ENCODE measurements at places on chromosomes 2 and 18.

DNA sequence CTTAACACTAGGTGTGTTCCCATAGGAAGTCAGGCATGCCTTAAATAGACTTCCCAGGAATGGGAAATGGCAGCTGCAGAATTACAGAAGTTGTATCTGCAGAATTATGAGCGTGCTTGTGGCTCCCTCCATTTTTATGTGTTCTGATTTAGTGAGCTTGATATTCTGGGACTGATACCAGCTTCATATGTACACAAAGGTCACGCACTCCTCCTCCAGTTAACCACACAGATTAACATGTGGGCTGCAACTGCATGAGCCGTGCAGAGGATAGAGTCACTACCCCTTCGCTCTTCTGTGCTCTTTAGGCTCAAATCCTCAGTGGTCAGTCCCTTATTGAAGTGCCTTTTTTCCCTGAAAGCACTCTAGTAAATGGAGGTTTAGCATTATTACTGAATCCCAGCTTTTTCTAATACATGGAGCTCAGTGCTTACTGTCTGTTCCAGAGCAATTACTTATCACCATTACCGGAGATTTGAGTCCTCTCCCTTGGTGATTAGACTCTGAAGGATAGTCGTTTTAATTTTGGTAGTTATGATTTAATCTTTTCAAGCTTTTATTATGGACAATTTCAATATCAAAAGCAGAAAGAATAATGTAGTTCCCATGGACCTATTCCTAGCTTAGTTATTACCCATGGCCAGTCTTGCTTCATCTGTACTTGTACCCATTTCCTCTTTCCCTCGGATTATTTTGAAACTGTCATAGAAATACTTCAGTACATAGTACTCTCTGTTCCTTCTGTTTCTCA lies 238.3 kb downstream of the PRKCE start:
- no peak for DNase-seq

GRCh38 chr2:184646177-184646576 lies 47.8 kb downstream of the ZNF804A start:
- no peak for DNase-seq

GRCh38 chr2:182291296-182291695 lies 135.5 kb downstream of the PDE1A start:
- DNase-seq: no peak

DNA sequence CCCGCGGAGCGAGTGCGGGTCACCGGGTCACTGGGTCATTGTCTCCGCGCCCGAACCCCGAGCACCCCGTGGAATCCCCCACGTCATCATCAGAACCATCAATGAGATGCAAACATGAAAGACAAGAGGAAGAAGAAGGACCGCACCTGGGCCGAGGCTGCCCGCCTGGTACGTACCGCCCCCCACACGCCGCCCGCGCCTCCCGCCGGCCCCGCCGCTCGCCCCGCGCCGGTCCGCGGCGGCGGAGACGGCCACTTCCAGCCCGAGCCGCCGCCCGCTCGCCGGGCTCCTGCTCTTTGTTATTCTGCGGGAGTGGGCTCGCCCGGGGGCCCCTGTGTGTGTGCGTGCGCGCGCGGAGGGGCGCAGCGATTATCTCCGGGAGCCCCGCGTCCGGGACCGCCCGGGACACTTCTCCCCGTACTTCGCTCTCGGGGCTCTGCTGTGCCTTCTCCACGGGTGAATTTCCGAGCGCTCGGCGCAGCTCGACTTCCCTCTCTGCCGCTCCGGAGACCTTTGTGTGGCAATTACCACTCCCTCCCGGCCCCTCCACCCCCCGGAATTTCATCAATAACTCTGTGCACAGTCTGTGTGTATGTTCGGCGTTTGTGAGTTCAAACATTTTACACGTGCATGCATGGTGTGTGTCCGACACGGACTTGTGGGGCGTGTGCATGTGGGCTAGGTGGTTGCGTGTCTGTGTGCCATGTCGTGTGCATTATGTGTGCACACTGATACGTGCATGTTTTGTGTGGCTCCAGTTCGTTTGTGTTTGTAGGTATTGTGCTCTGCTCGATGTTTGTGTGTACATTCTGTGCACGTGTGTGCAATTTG lies 714 bp downstream of the ASXL3 start:
- no peak for DNase-seq

DNA sequence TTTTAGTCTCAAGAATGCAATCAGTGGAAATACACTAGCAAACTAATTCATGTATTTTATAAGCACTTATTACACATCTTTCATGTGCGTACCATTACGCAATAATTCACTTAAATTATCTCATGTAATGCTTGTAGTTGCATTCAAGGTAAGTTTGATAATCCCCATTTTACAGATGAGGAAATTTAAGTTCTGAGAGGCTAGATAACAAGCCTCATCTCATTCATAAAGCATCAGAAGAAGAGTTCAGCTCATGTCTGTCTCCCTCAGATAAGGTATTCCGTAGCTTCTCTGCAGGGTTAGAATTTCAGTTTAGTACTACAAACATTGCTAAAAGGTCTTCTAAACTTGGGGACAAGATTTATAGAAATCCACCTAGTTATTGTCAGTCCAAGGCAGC lies 47.8 kb downstream of the HNMT start:
- no peak for DNase-seq

DNA sequence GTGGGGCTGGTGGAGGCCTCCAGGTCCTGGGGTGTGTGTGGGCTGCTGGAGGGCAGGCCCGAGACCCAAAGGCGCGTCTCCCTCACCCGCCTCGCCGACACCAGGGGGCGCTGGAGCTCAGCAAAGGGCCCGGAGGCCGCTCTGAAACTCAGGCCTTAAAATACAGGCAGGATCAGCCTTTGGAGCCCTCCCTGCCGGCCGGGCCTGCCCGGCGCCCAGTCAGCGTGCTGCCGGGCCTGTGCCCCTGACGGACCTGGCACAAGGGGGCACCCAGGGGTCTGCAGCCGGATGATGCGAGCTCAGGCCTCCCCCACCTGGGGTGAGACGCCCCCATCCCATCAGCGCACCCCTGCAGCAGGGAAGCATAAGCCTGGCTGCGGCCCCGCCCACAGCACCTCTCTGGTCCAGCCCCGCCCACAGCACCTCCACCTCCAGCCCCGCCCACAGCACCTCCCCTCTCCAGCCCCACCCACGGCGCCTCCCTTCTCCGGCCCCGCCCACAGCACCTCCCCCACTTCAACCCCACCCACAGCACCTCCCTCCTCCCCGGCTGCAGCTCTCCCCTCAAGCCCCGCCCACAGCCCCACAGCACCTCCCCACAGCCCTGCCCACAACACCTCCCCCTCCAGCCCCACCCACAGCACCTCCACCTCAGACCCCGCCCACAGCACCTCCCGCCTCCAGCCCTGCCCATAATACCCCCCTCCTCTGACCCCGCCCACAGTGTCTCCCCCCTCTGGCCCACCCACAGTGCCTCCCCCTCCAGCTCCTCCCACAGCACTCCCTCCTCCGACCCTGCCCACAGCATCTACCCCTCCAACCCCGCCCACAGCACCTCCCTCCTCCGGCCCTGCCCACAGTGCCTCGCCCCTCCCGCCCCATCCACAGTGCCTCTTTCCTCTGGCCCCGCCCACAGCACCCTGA lies 92.8 kb upstream of the OTOS start:
- peak; percentile 71 for DNase-seq

DNA sequence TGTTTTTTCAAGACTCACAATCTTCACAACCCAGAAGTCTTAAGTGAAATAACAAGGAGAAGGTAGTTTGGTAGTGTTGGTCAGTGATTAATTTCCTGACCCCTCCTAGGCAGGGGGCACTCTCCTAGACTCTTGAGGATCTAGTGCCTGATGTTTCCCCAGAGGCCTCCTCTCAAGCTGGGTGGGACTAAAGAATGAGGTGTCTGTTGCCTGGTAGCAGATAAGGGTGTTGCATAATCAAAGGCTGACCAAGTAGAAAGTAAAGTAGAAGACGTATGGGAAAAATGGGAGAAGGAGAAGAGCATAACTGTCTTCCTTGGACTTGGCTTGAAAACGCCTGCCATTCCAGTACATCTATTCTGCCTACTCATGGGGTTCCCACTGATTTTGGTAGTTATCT lies 37.8 kb downstream of the VIT start:
- no peak for DNase-seq

- peak; percentile 74 for DNase-seq
Measured at GRCh38 chr2:160652236-160652635, 158.6 kb upstream of the RBMS1 start.

DNA sequence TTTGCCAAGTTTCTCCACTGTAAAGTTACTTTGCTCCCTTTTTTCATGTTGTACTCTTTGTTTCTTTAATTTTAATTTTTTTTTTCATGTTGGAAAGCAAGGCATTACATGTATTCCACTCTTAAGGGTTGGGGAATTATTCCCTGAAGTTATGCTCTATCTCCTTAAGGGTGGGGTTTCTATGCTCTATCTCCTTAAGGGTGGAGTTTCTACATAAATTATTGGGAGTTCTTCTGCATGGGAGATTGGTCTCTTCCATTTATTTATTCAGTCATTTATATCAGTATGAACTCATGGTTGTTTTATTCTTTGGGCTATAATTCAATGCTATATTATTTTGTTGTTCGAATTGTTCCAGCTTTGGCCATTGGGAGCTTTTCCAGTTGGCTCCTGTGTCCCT lies 11.2 kb downstream of the MRPL33 start:
- no peak for DNase-seq

DNA sequence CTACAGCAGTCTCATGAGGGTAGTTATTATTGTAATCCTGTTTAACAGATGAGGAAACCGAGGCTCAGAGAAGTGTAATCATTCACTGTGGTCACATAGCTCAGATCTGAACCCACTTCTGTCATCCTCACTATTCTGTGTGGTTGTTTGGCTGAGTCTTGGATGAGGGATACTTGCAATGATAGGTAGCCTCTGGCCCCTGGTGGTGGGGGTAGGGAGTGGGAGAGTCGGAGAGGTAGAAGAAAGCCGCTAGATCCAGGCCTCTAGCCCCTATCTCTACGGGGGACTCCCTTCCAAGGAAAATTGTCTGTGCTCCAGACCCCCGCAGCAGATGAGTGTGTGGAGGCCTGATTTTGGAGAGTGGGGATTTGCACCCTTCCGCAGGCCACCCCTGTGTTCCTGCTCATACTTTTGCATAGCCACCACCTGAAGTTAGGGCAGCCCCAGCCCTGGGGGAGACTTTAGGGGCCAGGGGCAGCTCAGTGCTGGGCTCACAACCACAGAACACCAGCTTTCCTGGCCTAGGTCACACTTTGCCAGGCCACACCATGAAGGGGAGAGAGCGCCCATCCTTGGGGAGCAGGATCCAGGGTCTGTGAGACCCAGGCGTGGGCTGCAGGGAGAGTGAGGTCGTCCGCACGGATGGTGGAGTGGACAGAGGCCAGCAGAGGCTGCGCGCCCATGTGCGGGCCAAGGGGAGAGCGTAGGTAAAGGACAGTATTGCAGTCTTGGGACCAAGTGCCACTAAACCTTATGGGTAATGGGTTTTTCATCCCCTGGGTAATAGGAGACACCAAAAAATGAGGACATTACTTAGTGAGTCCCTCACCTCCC lies 148.2 kb downstream of the GLI2 start:
- DNase-seq: no peak

GRCh38 chr2:103991591-103991990 lies 862.3 kb upstream of the POU3F3 start:
- no peak for DNase-seq

GRCh38 chr2:133842446-133842845 lies 274.2 kb upstream of the NCKAP5 start:
- no peak for DNase-seq

GRCh38 chr2:41167014-41167413 lies 715.1 kb upstream of the SLC8A1 start:
- no peak for DNase-seq

DNA sequence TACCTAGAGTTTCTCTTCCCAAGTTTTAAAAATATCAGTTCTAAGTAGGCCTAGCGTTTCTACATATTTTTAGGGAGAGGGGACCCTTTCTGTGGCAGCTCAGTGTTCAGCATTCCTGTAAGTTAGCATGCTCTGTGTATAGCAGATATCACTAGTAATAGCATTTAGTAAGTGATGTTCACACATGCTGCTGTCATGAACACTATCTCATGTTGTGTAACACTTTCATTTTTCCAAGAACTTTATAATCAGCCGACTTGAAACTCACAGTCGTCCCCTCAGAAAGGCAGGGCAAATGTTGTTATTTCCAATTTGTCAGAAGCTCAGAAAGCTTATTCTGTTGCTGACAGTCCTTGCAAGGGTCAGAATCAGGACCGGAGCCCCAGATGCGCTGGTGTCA lies 267.7 kb downstream of the ALPK2 start:
- no peak for DNase-seq

DNA sequence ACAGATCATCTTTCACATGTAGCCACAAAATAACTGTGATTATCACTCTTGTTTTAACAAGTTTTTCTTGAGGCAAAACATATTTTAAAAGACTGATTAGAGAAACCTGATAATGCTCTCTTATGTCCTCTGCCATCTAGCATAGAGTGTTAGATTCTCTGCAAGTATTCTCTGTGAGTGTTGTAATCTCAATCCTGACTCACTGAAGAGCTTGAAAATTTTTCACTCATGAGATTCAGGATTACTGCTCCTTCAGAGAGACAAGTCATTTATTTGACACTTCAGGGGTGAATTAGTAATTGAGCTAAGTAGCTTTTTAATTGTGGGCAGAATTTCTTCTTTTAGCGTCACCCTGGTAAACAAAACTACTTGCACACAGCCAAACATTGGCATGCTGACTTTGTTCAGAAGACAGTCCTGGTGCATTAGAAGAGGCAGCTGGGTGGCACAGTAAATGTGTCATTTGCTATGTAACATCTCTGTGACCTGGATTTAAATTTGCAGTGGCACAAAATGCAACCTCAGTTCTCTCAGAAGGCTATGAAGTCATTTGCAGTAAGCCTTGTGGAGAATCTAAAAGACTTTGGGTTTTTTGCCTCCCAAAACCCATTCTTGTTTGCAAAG lies 172.9 kb downstream of the LRP1B start:
- no peak for DNase-seq

- DNase-seq: no peak
Measured at GRCh38 chr18:66222174-66222573, 381.7 kb downstream of the CDH19 start.

- DNase-seq: no peak
Measured at GRCh38 chr18:56319953-56320352, 318.4 kb downstream of the TXNL1 start.

DNA sequence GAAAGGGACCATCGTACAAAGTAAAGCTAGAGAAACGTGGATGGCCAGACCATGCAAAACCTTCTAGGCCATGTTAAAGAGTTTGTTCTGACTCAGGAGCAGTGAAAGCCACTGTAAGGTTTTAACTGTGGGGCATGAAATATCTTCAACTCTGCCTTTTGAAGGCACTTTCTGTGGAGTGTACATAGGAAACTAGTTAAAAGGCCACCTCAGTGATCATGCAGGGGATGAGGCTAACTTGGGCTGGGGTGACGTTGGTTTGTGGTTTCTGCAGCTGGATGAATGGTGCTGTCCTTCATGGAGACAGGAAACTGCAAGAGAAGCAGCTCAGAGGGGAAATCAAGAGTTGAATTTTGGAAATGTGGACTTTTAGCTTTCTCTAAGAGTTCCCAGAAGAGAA lies 190.7 kb downstream of the CDCA7 start:
- DNase-seq: no peak

DNA sequence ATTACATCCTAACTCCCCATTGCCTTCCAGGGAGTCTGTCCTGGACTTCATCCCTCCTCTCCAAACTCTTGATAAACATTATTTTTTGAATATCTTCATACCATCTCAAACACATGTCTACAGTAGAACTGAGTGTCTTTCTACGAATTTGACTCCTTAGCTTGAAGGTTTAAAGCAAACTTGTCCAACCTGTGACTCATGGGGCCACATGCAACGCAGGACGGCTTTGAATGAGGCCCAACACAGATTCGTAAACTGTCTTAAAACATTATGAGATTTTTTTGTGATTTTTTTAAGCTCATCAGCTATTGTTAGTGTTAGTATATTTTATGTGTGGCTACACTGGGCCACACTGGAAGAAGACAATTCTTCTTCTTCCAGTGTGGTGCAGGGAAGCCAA lies 98.1 kb downstream of the PARD3B start:
- no peak for DNase-seq

GRCh38 chr2:18708203-18708715 lies 118.9 kb upstream of the NT5C1B start:
- DNase-seq: no peak

Data from activated naive CD4-positive, alpha-beta T cell treated with anti-CD3 and anti-CD28 coated beads, Interleukin-2, amount 50 U/mL, for 72 hours (primary cell).